ENCODE measurements at places on chromosomes 3 and 15.

- no peak for DNase-seq
These were observed 506.5 kb downstream of the MAGI1 start for GRCh38 chr3:65532215-65532614.

DNA sequence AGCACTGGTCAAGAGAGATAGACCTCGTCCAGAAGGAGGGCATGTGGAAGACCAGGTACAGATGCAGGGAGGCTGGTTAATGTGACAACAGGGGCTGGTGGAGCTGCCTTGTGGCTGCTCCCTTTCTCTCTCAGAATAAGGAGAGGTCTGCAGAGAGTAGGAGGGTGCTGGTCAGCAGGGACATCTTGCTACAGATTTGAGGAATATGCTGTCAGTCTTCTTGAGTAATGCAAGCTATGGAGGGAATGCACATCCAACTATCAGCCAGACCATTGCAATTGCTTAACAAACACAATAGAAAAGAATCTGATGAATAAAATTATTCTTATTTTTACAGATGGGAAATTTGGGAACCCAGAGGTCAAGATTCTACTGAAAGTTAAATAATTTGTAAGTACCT, 20.3 kb upstream of the SIAH2 start:
- DNase-seq = no peak

GRCh38 chr3:154062513-154062912, 58.7 kb upstream of the ARHGEF26 start:
- DNase-seq = no peak

DNA sequence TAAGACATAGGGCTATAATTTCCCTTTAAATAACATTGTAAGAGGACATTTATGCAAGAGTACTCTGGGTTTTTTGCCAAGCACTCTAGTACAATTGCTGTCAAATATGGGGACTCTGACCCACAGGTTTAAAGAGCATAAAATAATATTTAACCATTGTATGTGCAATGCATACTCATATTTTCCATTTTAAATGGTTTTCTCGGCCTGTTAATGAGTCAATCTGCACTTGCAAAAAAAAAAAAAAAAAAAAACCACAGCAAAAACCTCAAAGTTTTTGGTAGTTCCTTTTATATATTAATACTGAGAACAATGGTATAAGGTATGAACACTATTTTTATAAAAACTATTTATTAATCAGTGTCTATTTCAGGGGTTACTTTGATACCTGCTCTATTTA, 304.0 kb upstream of the CBLB start:
- DNase-seq = no peak

- no peak for DNase-seq
These were observed 39.8 kb downstream of the PRKCD start for GRCh38 chr3:53200501-53201498.

- DNase-seq = no peak
These were observed 2.1 kb downstream of the HDAC11 start for GRCh38 chr3:13482106-13482690.

DNA sequence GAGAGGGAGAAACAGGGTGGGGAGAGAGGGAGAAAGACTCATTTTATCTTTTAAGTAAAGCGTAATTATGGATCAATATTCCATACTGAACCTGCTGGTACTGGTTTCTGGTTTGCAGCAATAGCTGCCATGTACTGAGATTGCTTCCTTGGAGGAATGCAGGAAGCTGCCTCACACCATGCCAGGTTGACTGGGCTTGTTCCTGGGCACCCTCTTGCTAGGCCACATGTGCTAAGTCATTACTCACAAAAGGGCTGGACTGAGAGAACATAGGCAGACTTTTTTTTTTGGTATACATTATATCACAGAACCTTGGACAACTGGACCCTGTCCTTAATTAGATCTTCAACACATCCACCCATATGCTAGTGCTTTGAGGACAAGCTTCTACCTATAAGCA, 193.4 kb downstream of the ZNF621 start:
- DNase-seq = no peak

All from prostate gland (tissue), 2 donors.